ENCODE measurements at places on chromosomes 5 and 9.

DNA sequence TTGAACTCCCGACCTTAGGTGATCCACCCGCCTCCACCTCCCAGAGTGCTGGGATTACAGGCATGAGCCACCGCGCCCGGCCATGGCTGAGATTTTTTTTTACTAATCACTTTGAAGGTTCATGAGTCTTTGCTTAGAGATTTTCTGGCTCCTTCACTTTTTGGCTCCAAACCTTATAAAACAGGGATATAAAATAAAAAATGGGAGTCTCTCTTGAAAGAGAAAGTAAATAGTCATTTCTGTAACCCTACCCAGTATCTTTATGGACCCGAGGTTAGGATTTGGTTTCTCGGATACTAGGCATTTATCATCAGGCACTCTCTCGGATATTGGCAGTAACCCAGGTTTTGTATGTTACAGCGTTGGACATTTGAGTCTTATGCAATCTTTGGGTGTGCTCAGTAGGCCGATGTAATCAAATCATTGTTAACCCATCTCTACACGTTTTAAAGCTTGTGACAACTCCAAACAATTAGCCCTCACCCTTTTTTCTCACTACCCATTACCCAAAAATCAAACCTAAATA is 25.3 kb downstream of the STXBP1 start:
- DNase-seq: no peak

DNA sequence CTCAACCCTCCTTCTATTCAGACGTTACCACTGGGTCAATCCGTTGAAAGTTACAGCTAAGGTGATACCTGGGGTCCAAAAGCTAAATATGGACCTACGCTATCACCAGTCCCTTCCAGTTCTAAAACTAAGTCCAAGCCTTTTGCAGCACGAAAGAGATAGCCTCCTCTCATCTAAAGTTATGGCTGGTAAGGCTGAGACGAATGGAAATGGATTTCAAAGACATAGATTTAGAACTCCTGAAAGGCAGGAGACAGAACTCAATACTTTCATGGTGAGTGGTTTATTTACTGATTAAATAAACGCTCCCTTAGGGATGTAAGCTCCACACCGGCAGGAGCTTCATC is 751 bp upstream of the RIC1 start:
- DNase-seq: no peak

DNA sequence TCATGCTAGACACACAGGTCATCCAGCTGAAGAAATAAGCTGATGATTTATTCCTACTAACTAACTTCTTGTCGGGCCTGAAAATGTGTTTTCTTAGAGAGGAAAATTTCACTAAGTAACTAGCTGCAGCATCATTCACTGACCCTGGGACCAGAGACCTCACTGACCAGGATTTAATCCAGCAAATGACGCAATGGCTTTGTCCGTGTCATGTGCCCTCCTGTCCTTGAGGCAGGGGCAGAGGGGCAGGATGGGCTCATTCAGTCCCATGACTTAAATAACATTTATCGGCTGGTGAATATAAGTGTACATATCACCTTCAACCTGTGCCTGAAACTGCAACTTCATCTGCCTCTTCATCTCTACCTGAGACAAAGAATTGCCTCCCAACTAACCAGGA is 154.8 kb downstream of the SEMA5A start:
- DNase-seq: no peak

- DNase-seq: no peak
Observed at GRCh38 chr9:69649566-69650250, 22.5 kb downstream of the APBA1 start.

DNA sequence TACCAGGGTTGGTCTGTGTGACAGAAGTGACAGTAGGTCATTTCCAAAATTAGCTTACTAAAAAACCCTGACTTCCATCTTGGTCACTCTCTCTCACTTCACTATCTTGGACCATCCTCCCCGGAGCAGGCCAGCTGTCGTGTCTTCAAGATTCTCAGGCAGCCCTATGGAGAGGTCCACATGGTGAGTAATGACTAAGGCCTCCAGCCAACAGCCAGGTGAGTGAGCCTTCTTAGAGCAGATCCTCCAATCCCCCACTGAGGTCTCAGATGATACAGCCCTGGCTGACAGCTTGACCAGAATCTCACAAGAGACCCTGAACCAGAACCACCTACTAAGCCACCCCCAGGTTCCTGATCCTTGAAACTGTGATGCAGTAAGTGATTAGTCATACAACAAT is 92.0 kb downstream of the DCP2 start:
- no peak for DNase-seq

DNA sequence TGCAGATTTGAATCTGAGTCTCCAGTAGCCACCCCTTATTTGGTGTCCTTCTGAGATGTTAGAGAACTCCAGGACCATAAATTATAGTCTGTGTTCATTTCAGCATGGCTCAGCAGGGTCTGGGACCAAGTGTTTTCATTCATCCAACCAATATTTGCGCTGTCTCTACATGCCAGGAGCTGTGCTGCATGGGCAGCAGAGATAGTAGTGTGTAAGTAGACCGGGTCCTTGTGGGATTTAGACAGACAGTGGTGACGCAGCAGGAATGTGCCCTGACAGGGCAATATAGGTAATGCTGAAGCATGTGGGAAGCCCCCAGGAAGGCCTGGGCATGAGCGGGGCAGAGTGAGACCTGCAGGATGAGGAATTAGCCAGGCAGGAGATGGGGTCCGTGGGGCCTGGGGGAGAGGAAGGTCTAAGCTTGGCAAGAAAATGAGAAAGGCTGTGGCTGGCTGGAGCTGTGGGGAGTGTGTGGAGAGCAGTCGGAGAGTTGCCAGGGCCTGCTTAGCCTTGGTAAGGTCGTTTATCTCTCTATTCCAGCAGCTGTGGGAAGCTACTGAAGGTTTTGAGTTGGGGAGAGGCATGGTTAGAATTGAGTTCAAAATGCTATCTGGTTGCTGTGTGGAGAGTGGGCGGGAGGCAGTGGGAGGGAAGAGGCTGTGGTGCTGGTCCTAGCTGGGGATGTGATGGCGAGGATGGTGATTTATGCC is 16.8 kb downstream of the STXBP1 start:
- DNase-seq: no peak

GRCh38 chr9:6214434-6214833 is 1.2 kb upstream of the IL33 start:
- DNase-seq: no peak

- DNase-seq: no peak
Observed at GRCh38 chr9:137828527-137829259, 48.9 kb upstream of the CACNA1B start.

DNA sequence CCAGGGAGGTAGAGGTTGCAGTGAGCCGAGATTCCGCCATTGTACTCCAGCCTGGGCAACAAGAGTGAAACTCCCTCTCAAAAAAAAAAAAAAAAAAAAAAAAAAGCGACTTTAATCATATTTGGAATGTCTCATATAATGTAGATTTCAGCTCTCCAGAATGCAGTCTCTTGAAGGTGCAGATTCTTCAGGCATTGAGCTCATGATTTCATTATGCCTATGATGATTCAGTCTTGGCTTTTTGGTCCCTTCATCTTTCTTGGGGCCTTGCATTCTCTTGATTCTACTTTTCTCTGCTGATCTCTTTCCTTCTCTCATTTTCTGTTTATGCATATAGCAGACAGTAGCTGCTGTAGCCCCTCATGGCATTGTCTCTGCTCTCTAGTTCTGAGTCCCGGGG is 22.9 kb downstream of the KDM4C start:
- no peak for DNase-seq

- no peak for DNase-seq
Observed at GRCh38 chr9:92707530-92707929, 37.6 kb upstream of the IPPK start.

- DNase-seq: no peak
Observed at GRCh38 chr5:170393235-170393634, 4.1 kb upstream of the KCNMB1 start.

DNA sequence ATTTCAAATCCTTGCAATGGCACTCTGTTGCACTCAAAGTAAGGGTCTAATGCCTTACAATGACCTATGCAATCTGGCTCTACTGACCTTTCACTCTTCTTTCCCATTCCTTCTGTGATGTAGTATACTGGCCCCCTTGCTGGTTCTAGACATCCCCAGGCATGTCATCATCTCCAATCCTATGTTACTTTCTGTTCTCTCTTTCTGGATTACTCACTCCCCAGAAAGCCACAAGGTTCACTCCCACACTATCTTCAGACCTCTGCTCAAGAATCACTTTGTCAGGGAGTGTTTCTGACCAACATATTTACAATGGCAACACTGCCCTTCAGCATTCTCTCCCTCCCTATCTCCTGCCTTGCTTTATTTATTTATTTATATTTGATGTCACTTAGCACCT is 802.2 kb upstream of the WWC1 start:
- no peak for DNase-seq

DNA sequence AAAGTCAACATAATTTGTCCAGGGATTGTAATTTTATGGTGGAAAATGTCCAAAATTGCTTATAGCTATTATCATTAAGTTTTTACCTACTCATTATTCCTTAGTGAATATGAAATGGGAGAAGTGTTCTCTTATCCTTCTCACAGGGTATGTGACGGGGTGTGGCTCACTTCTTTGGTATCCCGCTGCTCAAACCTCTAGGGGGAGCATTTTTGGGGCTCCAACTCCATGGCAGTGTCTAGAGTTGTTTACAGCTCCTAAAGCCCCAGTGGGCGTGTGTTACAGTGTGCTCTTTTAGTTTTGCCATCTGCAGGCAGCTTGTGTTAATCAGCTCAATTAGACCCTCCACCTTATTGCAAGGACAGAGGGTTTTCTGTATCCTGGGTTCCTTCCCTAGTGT is 89.4 kb downstream of the CDKN2A start:
- no peak for DNase-seq

DNA sequence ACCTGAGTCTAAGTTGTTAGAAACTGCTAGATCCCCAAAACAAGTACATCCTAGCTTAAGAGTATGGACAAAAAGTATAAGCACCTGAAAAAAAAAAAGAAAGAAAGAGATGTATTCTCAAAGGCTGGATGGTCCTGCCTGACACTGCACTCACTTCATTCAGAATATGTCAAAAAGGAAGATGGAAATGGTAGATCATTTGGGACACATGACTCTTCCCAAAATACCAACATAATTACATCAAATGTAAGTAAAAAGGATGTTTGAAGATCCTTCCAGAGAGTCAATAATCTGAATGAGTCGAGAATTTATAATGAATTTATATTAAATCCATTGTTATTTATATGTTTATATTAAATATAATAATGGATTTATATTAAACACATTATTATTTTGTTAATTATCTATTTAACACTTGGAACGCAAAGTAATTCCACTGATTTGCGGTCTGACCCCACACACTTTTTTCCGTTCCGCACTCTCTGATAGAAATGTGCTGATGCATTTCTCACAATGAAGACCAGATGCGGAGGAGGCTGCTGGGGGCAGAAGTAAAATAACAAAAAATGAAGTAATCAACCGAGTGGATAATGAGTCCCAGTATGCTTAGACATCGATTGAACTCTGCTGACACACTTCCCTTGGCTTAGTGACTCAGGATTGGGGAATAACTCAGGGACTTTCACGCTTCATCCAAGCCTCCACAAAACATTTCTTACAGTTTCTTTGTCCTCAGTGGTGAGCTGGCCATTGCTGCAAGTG is 201.2 kb downstream of the ADAMTS12 start:
- no peak for DNase-seq

- no peak for DNase-seq
Observed at GRCh38 chr5:73938938-73939320, 312.9 kb downstream of the ARHGEF28 start.

DNA sequence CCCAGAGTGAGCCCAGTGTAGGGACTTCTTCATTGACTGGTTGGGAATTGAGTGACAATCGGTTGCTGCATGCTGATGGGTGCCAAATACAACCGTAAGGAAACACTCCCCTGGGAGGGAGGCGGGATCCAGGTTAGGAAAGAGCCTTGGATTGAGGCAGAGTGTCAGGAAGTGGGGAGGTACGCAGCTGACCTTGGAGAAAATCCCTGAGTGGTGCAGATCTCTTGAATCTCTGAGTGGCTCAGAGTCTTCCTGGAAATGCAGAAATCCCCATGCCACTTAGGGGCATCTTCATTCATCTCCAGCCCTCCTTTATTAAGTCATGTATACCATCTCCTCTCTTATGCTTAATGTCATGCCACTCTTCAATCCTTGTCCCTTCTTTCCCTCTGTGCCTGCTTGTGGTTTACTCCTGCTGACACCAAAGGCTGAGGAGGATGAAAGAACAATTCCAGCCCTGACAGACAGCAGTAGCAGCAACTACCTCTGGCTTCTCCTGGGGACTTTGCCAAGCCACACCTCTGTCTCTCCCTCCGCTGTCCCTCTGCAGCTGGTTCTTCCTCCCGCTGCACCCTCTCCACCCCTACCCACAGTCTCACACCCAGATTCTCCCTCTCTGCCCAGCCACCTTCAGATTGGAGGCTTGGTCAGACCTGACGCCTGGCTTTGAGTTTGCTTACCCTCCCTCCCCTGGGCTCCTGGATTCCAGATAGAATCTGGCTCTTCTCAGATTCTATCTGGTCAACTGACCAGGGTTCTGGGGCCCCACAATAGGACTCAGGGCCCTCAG is 14.1 kb upstream of the LCP2 start:
- DNase-seq: no peak

- no peak for DNase-seq
Observed at GRCh38 chr5:171149333-171149732, 159.7 kb upstream of the TLX3 start.

- DNase-seq: no peak
Observed at GRCh38 chr5:9302218-9302617, 243.7 kb downstream of the SEMA5A start.

GRCh38 chr5:90793183-90793582 is 234.6 kb downstream of the ADGRV1 start:
- no peak for DNase-seq

DNA sequence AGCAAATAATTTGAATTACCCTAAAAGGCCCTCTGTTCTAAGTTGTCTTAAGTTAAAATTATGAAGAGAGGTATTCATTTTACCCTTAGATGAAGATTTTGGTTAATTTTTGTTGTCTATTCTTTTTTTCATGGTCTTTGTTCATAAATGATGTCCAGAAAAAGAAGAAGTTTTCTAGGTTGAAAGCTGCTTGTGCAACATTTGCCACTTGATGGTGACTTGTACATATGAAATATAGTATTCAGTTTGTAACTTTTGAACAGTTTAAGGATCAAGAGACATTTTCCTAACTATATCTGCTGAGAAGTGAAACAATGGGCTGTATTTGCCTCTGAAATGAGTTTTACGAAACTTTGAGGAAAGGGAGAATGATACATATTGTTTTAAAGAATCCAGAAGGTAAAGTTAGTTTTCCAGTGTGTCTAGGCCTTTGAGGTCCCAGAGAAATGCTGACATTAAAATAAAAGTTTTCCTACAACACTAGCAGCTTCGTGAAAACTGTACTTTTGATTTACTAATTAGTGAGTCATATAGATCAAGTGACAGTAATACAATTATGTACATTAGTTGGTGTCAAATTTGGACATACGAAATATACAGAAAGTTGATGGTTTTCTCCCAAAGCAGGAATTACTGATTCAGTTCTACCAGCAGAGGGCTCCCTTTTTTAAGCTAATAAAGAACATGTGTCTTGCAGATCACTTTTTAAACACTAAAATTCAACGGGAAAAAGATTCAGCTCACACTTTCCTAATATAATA is 70.5 kb downstream of the PIK3R1 start:
- DNase-seq: peak; percentile 53

DNA sequence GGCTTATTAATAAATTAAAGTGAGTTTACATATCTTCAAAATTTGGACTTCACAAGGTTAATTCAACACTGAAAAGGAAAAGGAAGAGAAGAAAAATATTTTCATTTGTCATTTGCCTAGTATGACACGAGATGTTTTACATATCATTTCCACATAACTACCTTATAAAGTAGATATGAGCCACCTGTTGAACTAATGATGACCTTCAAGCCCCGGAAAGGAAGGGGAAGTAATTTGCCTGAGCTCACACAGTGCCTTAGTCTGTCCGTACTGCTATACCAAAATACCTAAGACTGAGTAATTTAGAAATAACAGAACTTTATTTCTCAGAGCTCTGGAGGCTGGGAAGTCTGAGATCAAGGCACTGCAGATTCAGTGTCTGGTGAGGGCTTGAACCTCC is 17.9 kb downstream of the CMYA5 start:
- DNase-seq: no peak

All from Panc1 (cell line).